SJSA1 (cell line): ENCODE measurements at places on chromosomes 3 and 15.

- no peak for DNase-seq
Observed at GRCh38 chr3:18652781-18653180, 227.6 kb upstream of the SATB1 start.

DNA sequence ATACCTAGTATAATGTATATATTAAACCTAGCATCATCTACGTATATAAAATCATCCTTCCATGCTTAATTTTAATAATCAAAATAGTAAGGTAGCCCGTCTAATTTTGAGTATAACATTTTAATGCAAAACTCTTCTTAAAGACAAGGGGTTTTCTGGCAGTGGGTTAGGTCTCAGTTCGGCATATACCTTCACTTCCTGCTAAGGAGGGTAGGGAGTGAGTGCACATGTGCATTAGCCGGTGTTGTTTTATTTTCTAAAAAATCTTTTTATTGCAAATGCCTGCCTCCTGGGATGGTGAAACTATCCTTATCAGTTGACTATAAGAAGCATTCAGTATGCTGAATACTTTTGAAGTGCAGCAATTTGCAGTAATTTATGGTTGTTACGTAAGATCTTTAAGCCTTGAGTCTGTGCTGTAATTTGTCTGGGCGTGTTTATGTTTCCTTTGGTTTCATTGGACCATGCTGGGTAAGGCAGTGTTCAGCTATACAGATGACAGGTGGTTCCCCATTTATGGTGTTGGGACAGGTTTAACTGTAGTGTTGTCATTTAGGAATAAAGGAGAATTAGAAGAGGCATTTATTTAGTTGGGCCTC, 11.7 kb downstream of the ARHGEF26 start:
- DNase-seq = no peak

DNA sequence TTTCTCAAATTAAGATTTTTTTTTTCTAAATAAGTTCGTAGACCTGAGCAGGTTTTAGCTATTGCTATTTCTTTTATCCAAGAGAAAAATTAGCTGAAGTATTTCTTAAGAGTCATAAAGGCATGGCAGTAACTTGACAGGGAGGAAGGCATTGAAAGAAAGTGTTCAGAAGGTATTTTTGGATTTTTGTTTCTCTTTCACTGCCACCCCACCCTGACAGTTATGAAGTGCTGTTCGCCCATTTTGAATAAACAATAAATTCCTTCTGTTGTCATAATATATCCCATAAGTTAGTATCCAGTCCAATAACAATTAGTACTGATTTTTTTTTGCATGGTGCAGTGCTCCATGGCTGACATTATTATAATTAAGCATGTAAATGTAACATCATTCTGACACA, 363.0 kb downstream of the NR2F2 start:
- no peak for DNase-seq

- no peak for DNase-seq
Observed at GRCh38 chr15:38164061-38164460, 88.6 kb upstream of the SPRED1 start.

GRCh38 chr15:45435124-45435903, 57.0 kb upstream of the GATM start:
- no peak for DNase-seq

DNA sequence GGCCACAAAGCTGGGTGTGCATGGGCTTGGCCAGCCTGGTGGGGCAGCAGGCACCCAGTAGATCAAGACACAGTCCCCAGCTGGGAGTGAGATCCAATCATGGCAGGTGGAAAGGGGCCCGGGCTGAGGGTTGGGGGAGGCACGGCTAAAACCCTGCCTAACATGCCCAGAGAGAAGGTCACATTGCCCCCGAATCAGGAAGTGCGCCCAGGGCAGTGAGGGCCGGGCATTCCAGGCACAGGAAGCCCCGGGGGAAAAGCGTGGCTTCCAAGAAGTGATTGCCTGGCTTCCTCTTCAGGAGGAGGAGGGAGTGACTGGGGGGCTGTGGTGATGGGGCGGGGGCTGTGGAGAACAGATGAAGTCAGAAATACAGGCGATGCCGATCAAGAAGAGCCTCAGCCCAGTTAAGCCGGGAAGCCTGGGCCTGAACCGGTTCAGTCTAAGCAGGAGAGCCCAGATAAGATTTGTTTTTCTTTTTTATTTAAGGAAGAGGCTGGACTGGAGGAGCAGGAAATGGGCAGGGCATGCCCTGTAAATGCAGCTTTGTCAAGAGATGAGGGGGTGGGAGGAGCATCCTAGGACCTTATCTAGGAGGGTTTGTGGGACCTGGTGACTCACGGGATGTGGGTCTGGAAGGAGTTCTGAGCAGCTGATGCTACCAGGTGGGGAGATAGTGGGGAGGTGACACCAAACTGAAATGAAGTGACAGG, 83.9 kb downstream of the CHSY1 start:
- peak; percentile 67 for DNase-seq

GRCh38 chr3:132595014-132595413, 2.1 kb upstream of the ACKR4 start:
- no peak for DNase-seq

GRCh38 chr3:111081008-111081545, 9.5 kb downstream of the NECTIN3 start:
- no peak for DNase-seq

- no peak for DNase-seq
Observed at GRCh38 chr15:61697796-61698195, 362.5 kb downstream of the VPS13C start.
